Thoracic aorta (tissue), 2 donors: ENCODE measurements at places on chromosomes 1 and 21.

DNA sequence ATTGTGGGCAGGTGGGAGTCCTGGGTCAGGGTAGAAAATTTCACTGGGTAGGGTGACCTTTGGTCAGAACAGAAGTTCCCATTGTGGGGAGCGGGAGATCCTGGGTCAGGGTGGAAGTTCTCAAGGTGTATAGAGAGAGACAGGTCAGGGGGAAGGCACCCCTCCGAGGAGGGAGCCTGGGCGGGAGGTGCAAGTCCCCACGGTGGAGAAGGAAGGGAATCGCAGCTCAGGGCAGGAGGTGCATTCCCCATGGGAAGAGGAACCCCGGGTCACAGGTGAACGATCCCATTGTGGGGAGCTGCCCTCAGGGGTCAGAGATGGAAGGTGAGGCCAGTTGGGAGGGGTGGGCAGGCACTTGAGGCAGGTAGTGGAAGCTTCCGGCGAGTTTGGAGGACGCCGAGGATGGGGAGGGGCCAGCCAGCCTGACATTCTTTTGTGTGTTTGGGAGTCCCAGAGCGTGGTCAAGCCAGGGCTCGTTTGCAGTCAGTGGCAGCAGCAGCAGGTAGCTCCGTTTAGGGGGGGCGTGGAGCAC, 637 bp downstream of the LYPLA2 start:
- peaks cover 21% of the 10 kb centered on the region for H3K36me3 ChIP-seq
- H3K27ac ChIP-seq, result peak overlapping the region; percentile 24
- DNase-seq, result no peak
- H3K27me3 ChIP-seq, result no peaks in the 10 kb centered on the region
- H3K4me1 ChIP-seq, result peaks cover 31% of the 10 kb centered on the region

GRCh38 chr21:28817871-28818270, 174.8 kb downstream of the LTN1 start:
- H3K27ac ChIP-seq, result no peak overlapping the region
- DNase-seq, result no peak
- no peak overlapping the region for H3K4me3 ChIP-seq
- no peaks in the 10 kb centered on the region for H3K36me3 ChIP-seq

DNA sequence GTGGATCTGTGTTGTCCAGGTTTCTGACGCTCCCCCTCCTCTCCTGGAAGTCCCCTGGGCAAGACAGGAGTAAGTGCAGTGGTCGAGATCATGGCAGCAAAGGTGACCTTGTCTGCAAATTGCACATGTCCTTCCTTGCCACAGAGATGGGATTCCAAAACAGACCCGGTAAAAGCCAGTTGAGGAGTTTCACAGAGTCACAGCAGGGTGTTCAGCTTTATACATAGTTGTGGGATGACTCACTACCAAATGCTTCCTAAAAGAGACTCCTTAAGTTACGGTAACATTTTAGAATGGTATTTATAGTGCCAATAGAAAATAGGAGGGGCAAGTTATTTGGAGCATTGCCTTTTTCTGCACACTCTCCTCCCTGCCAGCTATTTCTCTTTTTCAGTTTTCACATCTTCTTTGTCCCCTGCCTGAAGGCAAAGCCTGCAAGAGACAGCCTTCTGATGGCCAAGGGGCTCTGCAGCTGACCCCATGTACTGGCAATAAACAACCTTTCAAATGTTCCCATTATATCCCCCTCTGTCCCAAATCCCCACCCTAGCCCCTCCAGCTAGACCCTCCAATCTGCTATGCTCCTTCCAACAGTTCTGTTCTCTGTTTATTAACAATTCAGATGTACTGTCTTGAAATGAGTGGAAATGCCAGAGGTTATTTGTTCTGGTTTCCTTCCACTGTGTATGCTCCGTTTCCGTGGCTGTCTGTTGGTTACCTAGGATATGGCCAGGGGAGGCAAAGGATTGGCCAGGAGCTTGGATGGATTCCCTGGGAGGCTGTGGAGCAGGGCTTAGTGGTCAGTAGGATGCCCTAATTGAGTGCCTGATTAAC, 115.0 kb downstream of the TGFB2 start:
- H3K36me3 ChIP-seq, result no peaks in the 10 kb centered on the region
- no peaks in the 10 kb centered on the region for H3K27me3 ChIP-seq
- peaks cover 37% of the 10 kb centered on the region for H3K4me1 ChIP-seq
- peak overlapping the region; percentile 83 for H3K27ac ChIP-seq
- DNase-seq, result peak; percentile 15

- no peak overlapping the region for H3K4me3 ChIP-seq
- no peak for DNase-seq
- H3K4me1 ChIP-seq, result no peaks in the 10 kb centered on the region
Observed at GRCh38 chr1:115539736-115540135, 102.0 kb upstream of the VANGL1 start.

- no peaks in the 10 kb centered on the region for H3K36me3 ChIP-seq
- DNase-seq, result no peak
- no peak overlapping the region for H3K27ac ChIP-seq
- H3K27me3 ChIP-seq, result no peaks in the 10 kb centered on the region
Observed at GRCh38 chr1:153793973-153794615, 18.9 kb downstream of the SLC27A3 start.

DNA sequence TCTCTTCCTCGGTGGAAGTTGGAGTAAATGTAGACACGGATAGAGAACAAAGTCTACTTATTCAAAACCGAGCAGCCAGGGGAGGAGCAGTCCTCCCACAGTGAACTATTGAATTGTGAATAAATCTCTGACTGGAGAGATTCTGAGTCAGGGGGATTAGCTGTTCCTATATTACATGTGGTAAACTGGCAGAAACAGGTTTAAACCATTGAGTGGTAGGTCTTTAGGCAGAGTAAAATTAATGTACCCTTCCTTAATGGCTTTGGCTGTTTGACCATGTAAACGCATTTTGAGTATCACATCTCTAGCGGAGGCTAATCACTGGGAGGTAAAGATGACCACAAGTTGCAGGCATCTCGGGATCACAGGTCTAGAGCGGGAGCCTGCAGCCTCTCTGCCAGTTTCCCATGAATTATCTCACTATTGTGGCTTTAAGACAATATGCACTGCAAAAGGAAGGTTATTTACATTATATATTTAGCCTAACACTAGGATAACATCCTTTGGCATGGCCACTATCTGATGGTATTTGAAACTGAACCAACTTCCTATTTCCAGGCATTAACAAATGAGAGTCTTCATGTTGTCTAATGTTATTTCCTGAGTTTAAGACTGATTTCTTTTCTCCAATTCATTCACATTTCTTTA, 7.9 kb upstream of the DISC1 start:
- no peak overlapping the region for H3K27ac ChIP-seq
- no peak for DNase-seq
- no peaks in the 10 kb centered on the region for H3K36me3 ChIP-seq
- no peak overlapping the region for H3K4me3 ChIP-seq
- H3K27me3 ChIP-seq, result no peaks in the 10 kb centered on the region
- no peaks in the 10 kb centered on the region for H3K4me1 ChIP-seq

GRCh38 chr1:99084562-99084961, 79.9 kb upstream of the PLPPR5 start:
- H3K4me3 ChIP-seq, result no peak overlapping the region
- DNase-seq, result no peak
- no peaks in the 10 kb centered on the region for H3K4me1 ChIP-seq
- no peak overlapping the region for H3K27ac ChIP-seq
- H3K27me3 ChIP-seq, result no peaks in the 10 kb centered on the region

- H3K27ac ChIP-seq, result no peak overlapping the region
- H3K4me3 ChIP-seq, result no peak overlapping the region
- H3K4me1 ChIP-seq, result peaks cover 8% of the 10 kb centered on the region
- H3K27me3 ChIP-seq, result no peaks in the 10 kb centered on the region
- no peak for DNase-seq
Observed at GRCh38 chr1:59355361-59355760, 58.5 kb downstream of the FGGY start.

GRCh38 chr1:6811583-6811982, 26.3 kb downstream of the CAMTA1 start:
- peaks cover 44% of the 10 kb centered on the region for H3K4me1 ChIP-seq
- H3K27me3 ChIP-seq, result no peaks in the 10 kb centered on the region
- H3K36me3 ChIP-seq, result no peaks in the 10 kb centered on the region
- H3K4me3 ChIP-seq, result peak overlapping the region; percentile 13
- DNase-seq, result no peak

DNA sequence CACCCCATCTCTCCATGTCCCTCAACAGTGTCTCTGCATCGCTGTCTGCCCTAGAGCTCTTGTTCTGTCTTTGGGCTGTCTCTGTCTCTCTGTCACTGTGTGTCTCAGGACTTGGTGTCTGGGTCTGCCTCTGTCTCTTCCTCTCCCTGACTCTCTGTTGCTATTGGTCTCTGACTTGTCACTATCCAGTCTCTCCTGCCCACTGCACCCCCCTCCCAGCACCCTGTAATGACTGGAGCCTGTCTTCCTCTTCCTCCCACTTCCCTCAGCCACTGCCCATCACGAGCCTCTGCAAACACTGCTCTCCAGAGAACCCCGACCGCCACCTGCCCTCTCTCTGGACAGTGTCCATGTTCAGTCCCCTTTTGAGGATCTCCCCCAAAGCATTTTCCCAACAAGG, 12.1 kb downstream of the PEAR1 start:
- no peak for DNase-seq
- H3K36me3 ChIP-seq, result no peaks in the 10 kb centered on the region
- H3K27ac ChIP-seq, result no peak overlapping the region
- no peaks in the 10 kb centered on the region for H3K4me1 ChIP-seq
- no peak overlapping the region for H3K4me3 ChIP-seq
- H3K27me3 ChIP-seq, result no peaks in the 10 kb centered on the region

- H3K4me1 ChIP-seq, result no peaks in the 10 kb centered on the region
- H3K27ac ChIP-seq, result no peak overlapping the region
- H3K27me3 ChIP-seq, result no peaks in the 10 kb centered on the region
Observed at GRCh38 chr1:227934476-227935313, 13.0 kb downstream of the WNT9A start.
